Posterior cingulate gyrus (tissue), 11 donors: ENCODE measurements at places on chromosomes 13 and 19.

DNA sequence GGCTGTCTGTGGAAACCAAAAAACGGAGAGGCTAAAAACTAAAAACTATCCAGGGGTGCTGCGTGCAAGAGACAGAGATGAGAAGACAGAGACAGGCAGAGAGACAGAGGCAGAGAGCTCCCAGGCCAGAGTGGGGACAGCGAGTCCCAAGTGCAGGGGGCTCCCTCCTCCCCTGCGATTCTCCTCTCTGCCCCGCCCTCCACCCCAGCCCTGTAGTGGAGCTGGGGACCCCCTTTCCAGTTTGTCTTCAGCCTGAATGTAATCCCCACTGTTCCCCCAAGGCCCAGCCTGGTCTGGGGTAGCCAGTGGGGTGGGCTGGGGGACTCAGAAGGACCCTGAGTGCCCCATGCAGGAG is 2.0 kb downstream of the NFIC start:
- no peak for DNase-seq

DNA sequence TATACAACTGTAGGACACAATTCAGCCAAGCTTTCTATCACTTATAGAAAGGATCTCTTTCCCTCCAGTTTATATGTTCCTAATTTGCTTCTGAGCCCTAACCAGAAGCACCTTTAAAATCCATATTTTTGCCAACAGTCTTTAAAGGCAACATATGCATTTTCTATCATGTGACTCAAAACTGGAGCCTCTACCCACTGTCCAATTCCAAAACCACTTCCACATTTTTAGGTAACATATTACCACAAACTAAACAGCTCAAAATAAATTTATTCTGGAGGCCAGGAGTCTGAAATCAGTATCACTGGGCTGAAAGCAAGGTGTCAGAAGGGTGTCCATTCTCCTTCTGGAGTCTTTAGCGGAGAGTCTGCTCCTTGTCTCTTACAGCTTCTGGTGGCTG is 15.9 kb upstream of the EFNB2 start:
- no peak for DNase-seq

DNA sequence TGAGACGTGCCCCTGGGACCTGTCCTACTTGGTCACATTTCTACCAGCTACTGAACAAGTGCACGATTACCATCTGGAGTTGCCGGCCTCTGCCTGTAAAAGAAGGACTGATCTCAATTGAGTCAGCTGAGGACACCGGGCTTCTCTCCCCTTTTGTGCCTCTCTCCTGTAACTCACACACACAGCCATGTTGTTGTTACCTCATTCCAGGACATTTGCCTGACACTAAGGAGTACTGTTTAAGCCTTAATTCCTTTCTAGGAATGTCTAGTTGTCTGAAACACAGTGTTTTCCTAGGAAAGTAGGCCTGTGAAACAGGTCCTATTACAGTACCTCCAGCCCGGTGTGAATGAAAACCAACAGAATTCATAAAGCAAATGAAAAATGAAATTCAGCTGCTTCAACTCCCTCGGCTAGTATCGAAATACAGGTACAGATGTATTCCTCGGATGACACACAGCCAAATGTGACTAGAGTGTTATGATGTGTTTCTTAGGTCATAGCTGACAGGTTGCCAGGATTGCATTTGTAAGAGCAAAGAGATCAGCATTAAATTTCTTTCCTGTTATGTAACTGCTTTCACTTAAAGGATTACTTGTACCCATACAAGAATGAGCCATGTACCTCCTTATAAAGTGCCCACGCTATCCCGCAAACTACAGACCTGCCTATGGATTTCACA is 152.0 kb upstream of the IRS2 start:
- DNase-seq, result no peak

DNA sequence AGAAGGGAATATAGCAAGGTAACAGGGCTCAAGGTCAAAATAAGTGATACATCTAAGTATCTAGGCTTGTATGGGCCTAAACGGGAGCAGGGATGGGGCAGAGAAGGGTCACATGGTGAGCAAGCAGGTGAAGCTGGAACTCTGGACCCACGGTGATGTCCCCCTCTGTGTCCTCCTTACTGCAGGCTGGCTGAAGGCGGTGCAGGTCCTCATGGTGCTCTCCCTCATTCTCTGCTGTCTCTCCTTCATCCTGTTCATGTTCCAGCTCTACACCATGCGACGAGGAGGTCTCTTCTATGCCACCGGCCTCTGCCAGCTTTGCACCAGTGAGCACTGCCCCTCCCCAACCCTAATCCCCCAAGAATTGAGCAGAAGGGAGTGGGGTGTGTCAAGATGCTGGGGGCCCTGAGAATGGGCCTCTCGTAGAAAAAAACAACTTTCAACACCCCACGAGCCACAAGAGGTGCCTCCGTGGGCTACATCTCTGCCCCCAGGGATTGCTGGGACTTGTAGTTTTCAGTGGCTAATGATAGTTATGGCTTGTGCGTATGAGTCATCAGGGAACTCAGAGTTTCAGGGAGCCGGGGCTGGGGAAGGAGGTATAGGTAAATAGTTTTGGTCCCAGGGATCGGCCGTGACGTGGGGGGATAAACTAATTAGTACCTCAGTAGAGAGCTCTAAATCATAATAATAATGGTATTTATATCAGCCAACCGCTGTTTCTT is 4.0 kb downstream of the EMP3 start:
- no peak for DNase-seq

GRCh38 chr13:99062593-99062992 is 84.7 kb upstream of the DOCK9 start:
- DNase-seq, result no peak
